ENCODE measurements at places on chromosomes 4 and X.

DNA sequence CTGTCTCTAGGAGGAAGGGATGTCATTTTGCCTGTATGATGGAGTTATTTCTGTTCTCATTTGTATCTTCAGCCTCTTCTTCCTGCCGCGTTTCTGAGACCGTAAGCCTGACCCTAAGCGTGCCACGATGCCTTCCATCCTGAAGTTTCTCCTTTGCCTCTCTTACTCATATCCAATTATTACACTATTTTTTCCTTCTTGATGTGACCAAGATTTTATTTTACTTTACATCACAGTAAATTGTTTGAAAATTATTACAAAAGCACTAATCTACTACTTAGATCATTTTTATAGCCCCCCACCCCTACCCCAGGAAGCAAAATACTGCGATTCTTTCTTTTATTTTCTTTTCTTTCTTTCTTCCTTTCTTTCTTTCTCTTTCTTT, 95.0 kb downstream of the RAPGEF2 start:
- DNase-seq, result no peak

- DNase-seq, result no peak
Measured at GRCh38 chr4:42716996-42717395, 60.1 kb upstream of the ATP8A1 start.

DNA sequence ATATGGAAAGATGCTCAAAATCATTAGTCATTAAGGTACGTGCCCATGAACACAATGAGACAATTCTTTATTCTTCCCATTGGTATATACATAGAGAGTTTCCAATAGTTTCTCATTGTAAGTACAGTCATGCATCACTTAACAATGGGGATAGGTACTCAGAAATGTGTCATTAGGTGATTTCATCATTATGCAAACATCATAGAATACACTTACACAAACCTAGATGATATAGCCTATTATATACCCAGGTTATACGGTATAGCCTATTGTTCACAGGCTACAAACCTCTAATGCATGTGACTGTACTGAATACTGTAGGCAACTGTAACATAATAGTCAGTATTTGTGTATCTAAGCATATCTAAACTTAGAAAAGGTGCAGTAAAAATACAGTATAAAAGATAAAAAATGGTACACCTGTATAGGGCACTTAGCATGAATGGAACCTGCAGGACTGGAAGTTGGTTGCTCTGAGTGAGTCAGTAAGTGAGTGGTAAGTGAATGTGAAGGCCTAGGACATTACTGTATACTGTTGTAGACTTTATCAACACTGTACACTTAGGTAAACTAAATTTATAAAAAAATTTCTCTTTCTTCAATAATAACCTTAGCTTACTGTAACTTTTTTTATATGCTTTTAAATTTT, 49.6 kb downstream of the KLHL13 start:
- DNase-seq, result no peak

- DNase-seq, result no peak
Measured at GRCh38 chrX:15391850-15392249, 7.6 kb upstream of the VEGFD start.

- no peak for DNase-seq
Measured at GRCh38 chrX:9897761-9898161, 69.4 kb upstream of the CLDN34 start.

GRCh38 chrX:134658002-134658759, at the start of gene PLAC1:
Gene PLAC1 (minus strand): TSS chrX:134658471. CDS start chrX:134566682, 91,789 bp downstream.
- no peak for DNase-seq

DNA sequence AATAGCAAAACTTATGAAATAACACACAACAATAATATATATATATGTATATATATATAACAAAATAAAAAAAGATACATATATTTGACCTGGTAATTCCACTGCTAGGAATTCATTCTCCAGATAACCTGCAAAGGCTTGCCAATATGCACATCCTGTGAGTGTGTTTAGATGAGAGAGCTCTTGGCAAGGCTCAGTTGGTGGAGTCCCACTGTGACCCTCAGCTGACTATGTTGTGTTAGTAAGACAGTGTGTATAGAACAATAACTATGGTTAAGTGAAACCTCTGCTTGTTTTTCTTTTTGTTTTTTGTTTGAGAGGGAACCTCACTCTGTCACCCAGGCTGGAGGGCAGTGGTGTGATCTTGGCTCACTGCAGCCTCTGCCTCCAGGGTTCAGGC, 39.5 kb upstream of the RBMX start:
- DNase-seq, result no peak

- DNase-seq, result no peak
Measured at GRCh38 chrX:57822398-57822797, 87.9 kb downstream of the ZXDA start.

- DNase-seq, result no peak
Measured at GRCh38 chrX:114962209-114962608, 55.2 kb downstream of the IL13RA2 start.

GRCh38 chrX:154325541-154325940, 29.9 kb downstream of the TKTL1 start:
- DNase-seq, result no peak

DNA sequence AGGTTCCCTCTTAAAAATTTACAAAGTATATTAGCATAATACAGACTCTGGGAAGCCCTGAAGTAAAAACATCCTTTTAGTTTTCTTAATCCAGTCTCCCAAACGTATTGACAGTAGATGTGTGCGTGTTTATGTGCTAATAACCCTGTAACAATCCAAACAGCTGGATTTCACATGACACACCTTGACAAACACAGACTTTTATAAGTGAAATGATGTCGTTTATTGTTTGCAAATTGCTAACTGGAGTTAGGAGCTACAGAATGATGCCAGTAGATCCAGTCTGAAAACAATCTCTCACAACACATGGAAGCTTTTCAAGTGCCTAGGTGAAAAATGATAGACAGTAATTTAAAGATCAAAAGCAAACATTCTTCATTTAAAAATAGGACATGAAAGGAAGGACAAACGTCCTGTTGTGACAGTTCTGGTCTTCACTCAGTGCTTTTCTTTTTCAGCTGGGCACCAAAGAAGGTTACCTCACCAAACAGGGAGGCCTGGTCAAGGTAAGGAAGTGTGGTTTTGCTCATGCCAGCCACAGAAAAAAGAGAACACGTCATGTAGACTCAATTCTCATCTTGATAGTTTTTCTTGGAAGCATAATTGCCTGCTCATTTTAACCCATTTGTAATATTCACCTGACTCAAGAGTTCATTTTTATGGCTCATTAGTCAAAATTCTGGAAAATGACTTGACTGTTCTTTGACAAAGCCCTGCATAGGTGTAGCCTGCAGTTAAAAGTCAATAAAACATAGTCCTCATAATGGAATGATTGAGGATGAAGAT, 32.9 kb downstream of the LAMTOR3 start:
- no peak for DNase-seq

DNA sequence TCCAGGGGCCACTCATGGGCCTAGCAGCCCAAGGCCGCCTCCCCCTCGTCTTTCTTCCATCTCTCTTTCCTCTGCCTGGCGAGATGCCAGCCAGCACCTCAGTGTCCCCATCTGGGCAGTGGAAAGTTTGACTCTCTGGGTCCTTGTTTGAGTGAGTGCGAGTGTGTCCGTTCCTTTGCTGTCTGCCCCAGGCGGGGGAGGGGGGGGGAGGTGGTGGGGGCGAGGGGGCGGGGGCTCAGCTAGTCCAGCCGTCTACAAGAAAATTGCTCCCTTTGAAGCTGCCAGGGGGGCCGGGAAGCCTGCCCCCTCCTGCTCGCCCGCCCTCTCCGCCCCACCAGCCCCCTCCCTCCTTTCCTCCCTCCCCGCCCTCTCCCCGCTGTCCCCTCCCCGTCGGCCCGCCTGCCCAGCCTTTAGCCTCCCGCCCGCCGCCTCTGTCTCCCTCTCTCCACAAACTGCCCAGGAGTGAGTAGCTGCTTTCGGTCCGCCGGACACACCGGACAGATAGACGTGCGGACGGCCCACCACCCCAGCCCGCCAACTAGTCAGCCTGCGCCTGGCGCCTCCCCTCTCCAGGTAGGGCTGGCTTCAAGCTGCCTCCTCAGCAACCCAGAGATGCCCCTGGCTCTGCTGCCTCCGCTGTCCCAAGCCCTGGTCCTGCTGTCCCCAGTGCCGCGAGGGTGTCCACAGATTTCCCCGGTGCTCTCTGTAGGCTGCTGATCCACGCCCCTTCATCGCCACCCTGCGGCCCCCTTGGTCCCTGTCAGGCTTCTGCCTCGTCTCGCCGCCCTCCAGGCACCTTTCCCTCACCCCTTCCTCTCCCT, at the start of gene BGN:
Gene BGN, plus strand, starts transcription at position 440 of the 821 bp plus-strand sequence. CDS start 9,652 bp downstream, outside the sequence.
- no peak for DNase-seq

- DNase-seq, result peak; percentile 3
Measured at GRCh38 chrX:75746891-75747639, 38.0 kb downstream of the MAGEE2 start.

Measured in Jurkat, Clone E6-1 (cell line).